ENCODE measurements at places on chromosomes 6 and 20.

- H3K36me3 ChIP-seq = no peaks in the 10 kb centered on the region
- H3K27me3 ChIP-seq = no peaks in the 10 kb centered on the region
- no peak overlapping the region for H3K27ac ChIP-seq
- DNase-seq = no peak
- no peak overlapping the region for H3K4me3 ChIP-seq
Measured at GRCh38 chr6:115060581-115060980, 717.8 kb upstream of the HS3ST5 start.

DNA sequence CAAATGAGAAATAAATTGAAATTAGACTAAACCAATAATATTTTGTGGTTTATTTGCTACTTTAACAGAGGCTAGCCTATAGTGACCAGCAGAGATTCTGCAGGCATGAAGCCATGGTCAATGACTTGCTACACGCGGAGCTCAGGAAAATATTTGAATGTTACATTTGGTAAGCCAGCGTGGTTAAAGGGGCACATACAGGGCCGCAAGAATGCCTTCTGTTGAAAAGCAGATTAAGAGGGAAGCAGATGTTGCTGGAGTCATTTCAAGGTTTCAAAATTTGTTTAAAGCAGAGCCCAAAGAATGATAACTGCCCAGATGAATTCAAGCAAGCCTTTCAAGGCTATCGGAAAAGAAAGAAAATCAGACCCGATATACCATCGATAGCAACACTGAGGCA is 294.3 kb upstream of the MAN1A1 start:
- peaks cover 5% of the 10 kb centered on the region for H3K27me3 ChIP-seq
- no peaks in the 10 kb centered on the region for H3K36me3 ChIP-seq
- DNase-seq = no peak
- H3K4me1 ChIP-seq = no peaks in the 10 kb centered on the region
- no peak overlapping the region for H3K4me3 ChIP-seq

DNA sequence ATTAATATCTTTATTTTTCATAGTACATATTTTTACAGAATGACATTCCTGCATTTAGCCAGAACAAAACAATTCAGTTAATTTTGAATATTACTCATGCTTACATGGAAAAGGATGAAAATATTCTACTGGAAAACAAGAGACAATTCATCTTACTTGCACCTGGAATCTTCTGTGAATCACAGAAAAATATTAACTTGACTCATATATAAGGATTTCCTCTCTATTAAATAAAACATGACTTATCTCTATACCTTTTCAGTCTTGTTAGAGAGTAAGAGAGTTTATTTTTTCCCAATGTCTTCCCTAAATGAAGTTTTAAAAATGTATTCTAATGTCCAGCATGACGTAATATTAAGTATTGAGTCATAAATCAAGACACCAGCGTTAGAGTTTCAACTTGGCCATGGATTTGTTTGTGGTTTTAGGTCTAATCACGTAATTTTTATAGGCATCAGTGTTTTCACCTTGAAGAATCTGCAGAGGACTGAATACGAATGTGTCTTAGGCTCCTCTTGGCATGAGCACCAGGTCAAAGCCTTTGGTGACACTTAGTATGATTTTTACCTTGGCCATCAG is 445.1 kb upstream of the JAG1 start:
- no peak for DNase-seq
- no peak overlapping the region for H3K4me3 ChIP-seq
- no peaks in the 10 kb centered on the region for H3K36me3 ChIP-seq
- H3K4me1 ChIP-seq = no peaks in the 10 kb centered on the region

GRCh38 chr20:17953935-17954334 is 14.7 kb downstream of the SNX5 start:
- no peaks in the 10 kb centered on the region for H3K27me3 ChIP-seq
- H3K4me3 ChIP-seq = no peak overlapping the region

GRCh38 chr20:59560588-59561227 is 43.6 kb upstream of the PHACTR3 start:
- H3K36me3 ChIP-seq = no peaks in the 10 kb centered on the region
- H3K27ac ChIP-seq = no peak overlapping the region

DNA sequence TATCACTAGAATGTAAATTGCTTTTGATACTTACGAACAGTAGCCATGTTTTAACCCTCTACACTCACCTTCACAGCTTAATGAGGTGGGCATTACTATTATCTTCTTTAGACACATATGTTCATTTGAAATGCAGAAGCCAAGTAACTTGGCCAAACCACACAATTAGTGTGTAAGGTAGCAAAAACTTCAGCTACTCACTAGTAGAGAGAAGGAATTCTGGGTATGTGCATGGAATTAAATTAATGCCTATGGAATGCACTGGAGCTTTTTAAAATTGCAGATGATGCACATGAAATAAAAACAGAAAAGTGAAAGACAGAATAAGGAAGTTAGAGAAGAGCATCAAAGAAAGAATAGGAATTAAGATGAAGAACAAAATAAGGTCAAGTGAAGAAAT is 494.0 kb downstream of the ADGRB3 start:
- H3K4me1 ChIP-seq = no peaks in the 10 kb centered on the region
- no peaks in the 10 kb centered on the region for H3K27me3 ChIP-seq
- no peak overlapping the region for H3K27ac ChIP-seq
- no peaks in the 10 kb centered on the region for H3K36me3 ChIP-seq

- H3K36me3 ChIP-seq = peaks cover 15% of the 10 kb centered on the region
- peak overlapping the region; percentile 56 for H3K27ac ChIP-seq
- H3K4me1 ChIP-seq = peaks cover 37% of the 10 kb centered on the region
- no peak for DNase-seq
- H3K4me3 ChIP-seq = no peak overlapping the region
- H3K27me3 ChIP-seq = no peaks in the 10 kb centered on the region
Measured at GRCh38 chr20:57616143-57616951, 3.9 kb downstream of the ZBP1 start.
